ENCODE measurements at places on chromosomes 11 and 22.

DNA sequence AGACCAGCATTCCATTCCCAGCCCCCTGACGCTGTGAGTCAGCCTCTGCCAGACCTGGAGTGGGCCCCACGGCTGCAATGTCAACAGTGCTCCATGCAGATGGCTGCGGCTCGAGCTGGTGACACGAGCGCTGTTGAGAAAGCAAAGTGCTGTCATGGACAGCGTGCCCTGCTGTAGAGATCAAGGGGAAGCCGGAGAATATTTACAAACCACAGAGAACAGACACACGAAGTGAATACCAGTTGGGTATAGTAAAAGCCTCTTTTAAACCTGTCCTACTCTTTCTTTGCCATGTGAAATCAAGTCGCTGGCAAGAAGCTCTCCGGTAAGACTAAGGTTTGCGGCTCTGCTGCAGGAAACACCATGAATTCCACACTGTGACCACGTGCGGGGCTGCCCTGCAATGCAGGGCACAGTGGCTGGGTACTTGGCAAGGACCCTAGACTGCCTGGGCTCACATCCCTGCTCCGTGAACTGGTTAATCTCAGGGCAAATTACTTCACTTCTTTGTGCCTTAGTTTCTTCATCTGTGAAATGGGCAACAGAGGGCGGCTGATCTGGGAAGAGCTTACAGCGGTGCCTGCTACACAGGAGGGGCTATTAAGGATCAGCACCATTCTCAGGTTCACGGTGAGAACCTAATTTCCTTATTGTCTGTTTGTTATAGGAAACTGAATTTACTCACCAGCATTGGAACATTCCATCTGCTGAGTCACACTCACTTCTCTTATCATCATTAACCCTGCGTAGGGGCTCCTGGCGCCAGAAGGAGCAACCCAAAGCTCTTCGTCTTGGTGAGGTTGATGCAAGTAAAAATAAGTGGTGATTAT, 27.8 kb upstream of the ELFN2 start:
- peak; percentile 89 for DNase-seq

- no peak for DNase-seq
Measured at GRCh38 chr11:120457996-120458395, 53.6 kb upstream of the GRIK4 start.

- peak; percentile 47 for DNase-seq
Measured at GRCh38 chr11:68525930-68526329, 65.4 kb downstream of the PPP6R3 start.

DNA sequence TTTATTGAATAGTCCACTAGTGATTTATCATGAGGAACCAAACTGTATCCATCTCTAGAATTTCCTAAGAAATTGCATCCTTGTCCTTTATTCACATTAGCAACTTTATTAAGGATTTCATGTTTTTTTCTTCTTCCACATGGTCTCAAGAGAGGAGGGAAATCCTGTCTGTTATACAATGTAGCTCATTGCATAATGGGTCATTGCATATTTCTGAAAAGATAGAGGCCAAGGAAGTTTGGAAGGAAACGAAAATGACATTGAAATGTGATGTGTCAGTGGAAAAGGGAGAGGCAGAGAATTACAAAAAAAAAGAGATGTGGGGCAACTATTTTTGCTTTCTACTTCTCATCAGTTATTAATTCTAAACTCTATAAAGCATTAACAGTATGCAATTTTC, 353.1 kb downstream of the METTL15 start:
- DNase-seq, result peak; percentile 71

GRCh38 chr22:40533712-40534378, 102.7 kb downstream of the MRTFA start:
- DNase-seq, result peak; percentile 74

Measured in IMR-90 (cell line).